ENCODE measurements at places on chromosomes 13 and 19.

DNA sequence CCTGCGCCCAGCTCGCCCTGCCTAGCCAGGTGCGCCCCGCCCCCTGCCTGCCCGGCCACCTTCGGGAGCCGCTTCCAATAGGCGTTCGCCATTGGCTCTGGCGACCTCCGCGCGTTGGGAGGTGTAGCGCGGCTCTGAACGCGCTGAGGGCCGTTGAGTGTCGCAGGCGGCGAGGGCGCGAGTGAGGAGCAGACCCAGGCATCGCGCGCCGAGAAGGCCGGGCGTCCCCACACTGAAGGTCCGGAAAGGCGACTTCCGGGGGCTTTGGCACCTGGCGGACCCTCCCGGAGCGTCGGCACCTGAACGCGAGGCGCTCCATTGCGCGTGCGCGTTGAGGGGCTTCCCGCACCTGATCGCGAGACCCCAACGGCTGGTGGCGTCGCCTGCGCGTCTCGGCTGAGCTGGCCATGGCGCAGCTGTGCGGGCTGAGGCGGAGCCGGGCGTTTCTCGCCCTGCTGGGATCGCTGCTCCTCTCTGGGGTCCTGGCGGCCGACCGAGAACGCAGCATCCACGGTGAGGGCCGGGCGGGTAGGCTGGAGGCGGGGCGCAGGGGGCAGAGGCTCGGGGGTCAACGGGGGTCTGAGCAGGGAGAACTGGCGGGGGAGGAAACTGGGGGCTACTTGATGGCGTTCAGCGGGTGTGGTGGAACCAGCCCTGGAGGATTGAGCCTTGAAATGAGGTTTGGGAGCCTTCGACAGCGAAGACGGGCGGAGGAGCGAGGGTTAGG is at the start of gene SPINT2:
SPINT2 (plus strand) TSS at position 88 of the 727 bp plus-strand sequence; CDS start at position 408, 320 bp downstream.
- DNase-seq: peak; percentile 67

GRCh38 chr13:110233951-110234280 is 73.0 kb downstream of the COL4A1 start:
- DNase-seq: no peak

DNA sequence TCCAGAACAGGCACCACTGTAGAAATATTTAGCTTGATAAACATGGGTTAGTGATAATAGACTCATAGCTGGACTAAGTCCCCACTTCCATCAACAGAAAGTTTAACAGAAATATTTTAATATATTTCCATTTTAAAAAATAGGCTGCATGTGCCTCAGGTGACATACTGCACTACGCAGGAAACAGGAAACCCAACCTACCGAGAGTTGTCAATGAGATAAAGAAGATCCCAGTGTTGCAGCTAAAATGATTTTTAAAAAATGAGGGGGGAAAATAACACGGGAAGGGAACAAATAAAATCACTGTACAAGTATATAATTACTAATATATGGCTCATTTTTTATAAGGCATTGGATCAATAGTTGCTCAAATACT is 154.8 kb downstream of the TBC1D4 start:
- no peak for DNase-seq

DNA sequence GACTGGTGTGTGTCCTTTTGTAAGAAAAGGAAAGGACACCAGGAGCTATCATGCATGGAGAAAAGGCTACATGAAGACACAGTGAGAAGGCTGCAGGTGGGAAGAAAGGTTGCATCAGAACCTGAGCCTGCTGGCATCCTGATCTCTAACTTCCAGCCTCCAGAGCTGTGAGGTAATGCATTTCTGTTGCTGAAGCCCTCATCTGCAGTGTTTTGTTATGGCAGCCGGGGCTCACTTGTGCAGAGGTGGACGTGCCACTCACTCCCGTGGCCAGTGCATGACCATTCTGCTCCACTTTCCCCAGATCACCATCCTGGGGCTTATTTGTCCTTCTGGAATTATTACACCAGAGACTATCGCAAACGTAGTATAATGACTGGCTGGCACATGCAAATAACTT is 155.3 kb downstream of the IRS2 start:
- no peak for DNase-seq

- no peak for DNase-seq
Measured at GRCh38 chr13:98184792-98185191, 7.7 kb upstream of the RNF113B start.

DNA sequence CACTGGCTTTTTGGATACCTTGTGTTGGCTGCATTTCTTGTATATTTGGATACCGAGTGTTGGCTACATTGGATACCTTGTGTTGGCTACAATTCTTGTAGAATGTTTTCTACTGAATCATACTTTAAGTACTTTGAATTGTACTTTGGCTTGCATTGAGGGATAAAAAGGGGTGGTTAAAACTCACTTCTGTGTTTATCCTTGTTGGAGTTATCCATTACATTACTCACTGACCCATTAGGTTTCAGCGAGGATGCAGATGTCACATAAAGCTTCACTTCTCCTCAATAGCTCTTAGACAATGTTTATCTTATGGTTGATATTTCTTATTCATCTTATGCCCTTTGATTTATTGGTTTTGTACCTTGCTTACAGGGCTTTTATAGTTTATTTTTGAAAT is 43.1 kb downstream of the PDS5B start:
- no peak for DNase-seq

GRCh38 chr13:101660711-101661110 is 208.2 kb downstream of the ITGBL1 start:
- DNase-seq: no peak

DNA sequence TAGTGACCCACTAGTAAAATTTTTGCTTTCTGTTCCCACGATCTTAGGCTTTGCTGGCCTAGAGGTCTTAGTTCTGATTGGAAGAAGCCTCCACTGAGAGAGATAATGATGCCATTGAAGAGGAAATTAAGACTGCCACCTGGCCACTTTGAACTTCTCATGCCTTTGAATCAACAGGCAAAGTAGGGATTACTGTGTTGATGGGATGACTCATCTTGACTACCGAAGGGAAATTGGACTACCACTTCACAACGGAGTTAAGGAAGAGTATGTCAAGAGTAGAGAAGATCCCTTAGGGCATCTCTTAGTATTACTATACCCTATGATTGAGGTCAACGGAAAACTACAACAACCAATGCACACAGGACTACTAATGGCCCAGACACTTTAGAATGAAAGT is 12.7 kb upstream of the FREM2 start:
- DNase-seq: no peak

- DNase-seq: no peak
Measured at GRCh38 chr19:15178629-15179308, 22.0 kb downstream of the NOTCH3 start.

- DNase-seq: no peak
Measured at GRCh38 chr19:54916822-54917221, 10.9 kb downstream of the NCR1 start.

GRCh38 chr19:44660081-44660480 is 11.2 kb upstream of the CEACAM19 start:
- DNase-seq: no peak

DNA sequence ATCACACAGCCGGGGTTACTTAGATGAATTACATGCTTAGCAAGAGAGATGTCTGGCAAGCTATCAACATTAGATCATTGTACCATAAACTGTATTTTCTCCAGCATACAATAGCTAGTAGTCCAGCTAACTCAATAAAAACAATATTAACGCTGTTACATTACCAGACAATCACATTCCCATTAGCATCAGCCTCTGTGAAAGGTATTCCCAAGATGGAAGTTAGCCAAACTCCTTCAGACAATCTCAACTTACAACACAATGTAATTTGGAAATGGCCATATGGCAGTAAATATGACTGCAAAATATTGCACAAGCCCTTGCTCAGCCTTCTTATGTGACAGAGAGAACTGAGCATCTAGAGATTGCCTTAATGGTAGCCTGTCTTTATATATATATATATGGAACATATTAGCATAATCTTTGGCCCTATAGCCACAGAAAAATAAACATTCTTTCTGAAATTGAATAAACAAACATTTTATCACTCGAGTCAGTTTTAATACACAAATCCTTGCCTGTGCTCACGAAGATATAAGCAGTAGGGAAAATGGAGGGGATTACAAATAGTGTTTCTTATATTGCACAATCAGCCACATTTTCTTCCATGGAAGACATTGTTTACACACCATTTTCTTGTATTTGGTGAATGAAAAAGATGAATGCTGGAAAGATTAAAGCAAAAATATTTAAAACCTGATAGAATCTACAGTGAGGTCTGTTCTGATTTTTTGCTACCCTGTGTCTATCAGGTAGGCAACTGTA is 1060.5 kb downstream of the DIAPH3 start:
- DNase-seq: no peak
